Heart right ventricle (tissue), 16 donors: ENCODE measurements at places on chromosomes 1 and 21.

- no peak for DNase-seq
Observed at GRCh38 chr1:185080422-185080821, 35.1 kb downstream of the RNF2 start.

DNA sequence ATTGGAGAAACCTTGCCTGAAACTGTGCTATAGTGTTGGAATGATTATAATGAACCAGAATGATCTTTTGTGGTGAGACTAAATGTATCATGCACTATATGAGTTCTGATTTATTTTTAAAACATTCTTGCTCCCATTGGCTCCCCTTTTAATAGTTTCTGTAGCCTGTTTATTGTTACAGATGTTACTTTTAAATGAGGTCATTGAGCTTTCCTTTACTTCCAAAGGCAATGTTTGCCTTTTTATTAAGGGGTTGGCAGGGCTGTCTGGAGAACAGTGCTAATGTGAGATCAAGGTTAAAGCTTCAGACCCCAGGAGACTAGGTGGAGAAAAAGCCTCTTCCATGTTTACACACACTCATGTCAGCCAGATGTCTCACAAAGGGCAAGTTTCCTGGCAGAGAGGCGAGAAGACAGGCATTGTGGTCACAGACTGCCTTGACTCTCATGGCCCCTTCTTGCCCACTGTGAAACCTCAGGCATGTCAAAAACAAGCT is 120.6 kb upstream of the RAVER2 start:
- no peak for DNase-seq

GRCh38 chr1:46166521-46167462 is 8.1 kb upstream of the TSPAN1 start:
- peak; percentile 74 for DNase-seq

- DNase-seq: no peak
Observed at GRCh38 chr1:89454845-89455521, 69.6 kb upstream of the LRRC8B start.

GRCh38 chr1:179773264-179773663 is 30.2 kb downstream of the FAM163A start:
- no peak for DNase-seq

- DNase-seq: no peak
Observed at GRCh38 chr1:153357076-153357852, 390 bp upstream of the S100A9 start.
